ENCODE measurements at places on chromosomes 11 and 22. TPM values are rescaled to one million over a fixed set of nuclear protein-coding genes. Genes with fewer than 3 reads are reported as not detected.

DNA sequence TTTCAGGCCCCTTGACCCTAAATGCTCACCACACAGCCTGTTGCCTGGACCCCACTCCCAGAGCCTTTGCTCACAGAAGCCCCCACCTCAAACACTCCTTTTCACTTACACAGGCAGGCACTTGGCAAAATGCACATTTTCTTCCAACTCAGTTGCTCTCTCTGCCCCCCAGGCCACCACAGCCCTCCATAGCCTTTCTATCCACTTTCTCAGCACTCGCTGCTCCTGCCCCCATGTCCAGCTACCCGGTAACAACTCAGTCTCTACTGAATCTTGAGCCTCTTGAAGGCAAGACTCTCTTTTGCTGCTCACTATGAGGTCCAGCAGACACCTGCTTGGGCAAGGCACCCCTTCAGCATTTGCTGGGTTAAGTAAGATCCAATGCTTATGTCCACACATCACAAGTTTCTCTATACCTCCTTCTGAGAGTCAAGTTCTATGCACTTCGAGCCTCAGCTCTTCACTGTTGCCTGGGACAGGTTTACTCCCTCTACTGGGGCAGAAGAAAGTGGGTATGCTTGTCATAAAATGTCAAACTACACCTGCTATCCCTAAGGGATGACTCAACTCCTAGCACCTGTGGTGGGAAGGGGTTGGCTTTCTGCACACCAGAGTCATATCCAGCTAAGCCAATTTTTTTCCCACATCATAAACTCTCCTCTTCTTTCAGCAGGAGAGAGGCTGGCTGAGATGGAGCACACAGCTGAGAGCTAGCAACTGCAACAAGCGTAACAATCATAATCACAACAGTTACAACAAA, 36.9 kb downstream of the MORC2 start:
- DNase-seq = no peak

DNA sequence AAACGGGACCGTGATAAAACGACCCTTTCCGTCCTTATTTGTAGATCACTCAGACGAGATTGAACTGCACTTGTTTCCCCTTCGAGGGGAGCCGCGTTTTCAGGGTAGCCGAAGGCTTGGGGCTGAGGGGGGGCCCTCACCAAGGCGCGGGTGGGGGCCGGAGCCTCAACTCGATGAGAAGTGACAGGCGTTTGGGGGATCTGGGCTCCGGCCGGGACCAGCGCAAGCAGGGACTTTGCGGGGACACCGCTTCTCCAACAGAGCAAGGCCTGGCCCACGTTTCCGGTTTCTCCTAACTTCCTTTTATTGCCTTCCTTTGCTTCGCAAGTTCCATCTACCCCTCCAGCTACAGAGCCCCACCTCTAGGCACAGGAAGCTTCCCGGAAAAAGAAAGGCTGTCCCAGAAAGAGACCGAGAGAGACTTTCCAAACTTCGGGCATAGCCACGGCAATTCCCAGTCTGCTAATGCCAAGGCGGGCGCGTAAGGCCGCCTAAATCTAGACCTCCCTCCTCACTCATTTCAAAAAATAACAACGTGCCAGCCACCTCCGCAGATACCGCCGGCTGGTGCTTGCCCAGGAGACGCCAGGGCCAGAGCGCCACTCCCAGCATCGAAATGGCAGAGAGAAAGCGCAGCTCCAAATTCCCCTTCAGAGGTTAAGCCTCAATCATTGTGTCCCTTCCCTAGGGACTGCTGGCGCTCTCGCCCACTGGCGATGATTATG, 6.6 kb downstream of the PAX6 start:
- DNase-seq = no peak

The GLB1L2 gene
- total RNA-seq = 0.32 TPM

The TBX10 gene
- not detected for total RNA-seq

DNA sequence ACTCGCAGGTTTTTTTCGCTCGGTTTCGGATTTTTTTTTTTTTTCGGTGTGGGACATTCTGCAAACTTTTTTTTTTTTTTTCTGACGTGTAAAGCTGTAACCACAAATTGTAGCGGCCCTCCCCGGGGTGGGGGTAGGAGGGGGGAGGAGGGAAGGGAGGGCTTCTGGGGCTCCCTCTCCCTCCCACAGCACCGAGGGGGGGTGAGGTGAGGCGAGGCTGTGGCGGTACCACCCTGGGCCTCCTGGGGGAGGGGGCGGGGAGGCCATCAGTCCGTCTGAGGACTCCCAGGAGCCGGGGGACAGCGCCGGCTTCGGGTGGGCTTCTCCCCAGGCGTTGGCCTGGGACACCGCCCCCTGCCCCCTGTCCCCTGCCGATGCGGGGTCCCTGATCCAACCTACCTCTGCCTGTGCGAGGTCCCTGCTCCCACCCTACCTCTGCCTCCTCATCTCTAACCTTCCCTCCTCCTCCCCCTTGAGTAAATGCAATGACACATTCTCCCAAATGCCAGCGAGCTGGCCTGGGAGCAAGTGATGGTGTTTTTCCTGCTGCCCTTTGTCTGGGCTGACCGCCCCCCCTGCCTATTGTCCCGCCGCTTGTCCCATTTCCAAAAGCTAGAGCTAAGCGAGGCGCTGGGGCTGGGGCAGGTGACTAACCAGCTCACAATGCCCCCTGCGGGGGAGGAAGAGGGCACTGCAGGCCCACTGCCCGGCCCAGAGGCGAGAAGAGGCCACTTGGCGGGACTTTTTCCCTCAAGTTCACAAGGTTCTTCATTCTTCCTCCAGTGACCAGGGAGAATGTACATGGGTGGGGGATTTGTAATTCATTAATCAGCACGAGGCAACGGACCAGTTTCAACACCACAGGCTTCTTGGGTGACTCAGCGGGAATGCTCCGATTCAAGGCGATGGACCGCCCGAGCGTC, 511 bp upstream of the CLCF1 start:
- DNase-seq = peak; percentile 77

The HTR3A gene
- not detected for total RNA-seq

- DNase-seq = no peak
These were observed 3.3 kb downstream of the OR52L1 start for GRCh38 chr11:5983443-5983842.

DNA sequence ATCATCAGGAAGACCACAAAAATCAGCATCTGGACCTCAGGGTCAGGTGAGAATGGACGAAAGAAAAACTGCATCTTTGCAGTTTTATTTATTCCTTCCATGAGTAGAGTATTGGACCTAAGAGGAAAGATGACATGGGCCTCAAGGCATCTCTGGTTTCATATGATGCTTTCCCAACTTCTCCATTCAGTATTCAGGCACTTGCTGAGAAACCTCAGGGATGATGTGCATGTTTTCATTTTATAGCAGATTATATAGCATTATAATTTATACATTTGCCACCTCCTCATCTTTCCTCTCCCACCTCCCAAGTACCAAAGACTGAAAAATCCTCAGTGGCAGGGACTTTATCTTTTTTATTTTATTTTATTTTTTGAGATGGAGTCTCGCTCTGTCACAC, at the start of gene OR10V1:
OR10V1 (minus strand) TSS at position 101 of the 400 bp plus-strand sequence; CDS start at position 101, 0 bp downstream.
- no peak for DNase-seq

DNA sequence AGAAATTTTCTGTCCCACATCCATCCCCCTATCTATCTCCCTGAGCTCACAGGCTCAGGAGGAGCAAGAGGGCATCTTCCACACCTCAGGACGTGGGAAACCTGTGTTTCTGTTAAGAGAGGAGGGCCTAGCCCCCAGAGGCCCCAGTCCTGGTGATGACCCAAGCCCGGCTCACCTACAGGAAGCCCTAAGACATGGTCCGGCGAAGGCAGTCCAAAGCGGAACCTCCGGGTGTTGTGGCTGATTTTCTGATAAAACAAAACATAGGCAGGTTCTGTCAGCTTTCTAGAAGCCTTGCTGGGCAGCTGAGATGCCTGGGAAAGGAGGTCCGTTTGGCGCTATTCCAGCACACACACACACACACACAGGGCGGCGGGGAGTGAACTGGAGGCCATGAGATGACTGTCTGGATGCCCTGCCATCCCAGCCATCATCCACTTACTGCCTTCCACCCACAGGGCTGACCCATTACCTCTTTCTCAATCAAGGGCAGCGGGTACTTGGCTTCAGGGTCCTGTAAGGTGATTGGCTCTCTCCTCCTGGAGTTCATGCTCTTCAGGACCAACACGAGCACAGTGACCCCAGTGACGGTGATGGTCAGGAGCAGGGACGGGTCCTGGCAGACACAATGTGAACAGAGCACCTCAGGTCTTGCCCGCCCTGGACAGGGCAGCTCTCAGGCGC, 882 bp downstream of the CYB5R2 start:
- DNase-seq = no peak

DNA sequence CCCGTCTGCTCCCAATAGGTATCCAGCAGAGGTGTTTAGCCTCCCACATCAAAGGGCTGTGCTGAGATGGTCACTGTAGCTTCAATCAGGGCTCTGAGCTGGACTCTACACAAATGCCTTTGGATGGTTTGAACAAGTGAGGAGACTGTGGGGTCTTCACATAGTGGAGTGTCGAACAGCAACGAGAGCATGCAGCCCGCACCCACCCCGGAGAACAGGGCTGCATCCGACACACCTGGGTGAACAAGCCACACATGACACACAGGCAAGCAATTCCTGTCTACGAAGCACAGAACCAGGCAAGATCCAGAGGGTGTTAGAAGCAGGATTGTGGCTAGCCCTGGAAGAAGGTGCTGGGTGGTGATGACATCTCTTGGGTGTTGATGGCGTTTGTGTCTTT, 58.0 kb upstream of the FGF3 start:
- no peak for DNase-seq

DNA sequence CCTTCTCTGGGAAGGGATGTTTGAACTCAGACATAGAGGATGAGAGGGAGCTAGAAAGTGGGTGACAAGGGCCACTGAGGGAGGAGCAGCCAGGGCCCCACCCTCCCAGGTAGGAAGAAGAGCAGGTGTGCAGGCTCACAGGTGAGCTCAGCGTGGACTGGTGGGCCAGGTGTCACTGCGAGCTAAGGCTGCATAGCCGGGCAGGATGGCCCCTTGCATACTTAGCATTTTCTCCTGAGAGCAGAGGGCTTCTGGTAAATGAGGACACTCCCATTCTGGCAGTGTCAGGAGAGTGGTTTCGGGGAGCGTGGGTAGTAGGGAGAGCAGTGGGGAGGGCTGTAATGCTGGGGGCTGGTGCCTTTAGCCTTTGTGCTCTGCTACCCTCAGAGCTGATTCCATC, 843.4 kb downstream of the TBC1D22A start:
- DNase-seq = no peak

DNA sequence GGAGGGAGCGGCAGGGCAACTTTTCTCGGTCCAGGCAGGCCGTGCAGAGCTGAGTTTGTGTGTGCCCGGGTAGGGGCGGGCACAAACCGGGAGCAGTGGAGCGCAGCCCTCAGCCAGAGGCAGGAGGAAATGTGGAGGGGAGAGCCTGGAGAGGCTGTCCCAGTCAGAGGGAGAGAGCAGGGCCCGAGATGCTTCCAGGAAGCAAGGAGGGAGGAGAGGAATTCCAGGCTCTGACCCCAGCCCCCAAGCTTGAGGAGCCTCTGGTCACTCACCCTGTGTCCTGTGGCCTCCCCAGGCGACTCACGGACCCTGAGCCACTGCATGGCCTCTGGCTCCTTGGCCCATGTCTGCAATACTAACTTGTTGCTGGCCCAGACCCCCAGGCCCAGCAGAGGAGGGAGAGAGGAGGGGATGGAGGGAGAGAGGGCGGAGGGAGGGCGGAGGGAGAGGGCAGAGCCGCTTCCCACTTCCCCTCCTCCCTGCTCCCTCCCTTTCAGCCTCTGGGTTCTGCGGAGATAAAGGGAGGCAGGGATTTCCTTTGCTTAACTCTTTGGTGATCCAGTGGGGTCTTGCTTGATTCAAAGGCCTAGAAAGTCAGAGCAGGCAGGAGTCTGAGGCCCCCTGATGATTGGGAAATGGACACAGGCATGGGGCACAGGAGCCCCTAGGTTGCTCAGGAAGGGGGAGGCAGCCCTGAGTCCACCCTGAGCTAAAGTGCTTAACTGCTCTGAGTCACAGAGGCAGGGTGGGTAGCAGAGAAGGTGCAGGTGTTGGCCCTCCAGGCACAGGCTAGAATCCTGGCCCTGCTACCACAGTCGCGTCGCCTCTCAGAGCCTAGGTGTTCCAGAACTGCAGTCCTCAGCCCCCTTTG, at the start of gene C1QTNF6:
C1QTNF6 (minus strand) TSS at position 357 of the 871 bp plus-strand sequence; CDS start at position 323, 34 bp downstream.
- DNase-seq = peak; percentile 66

DNA sequence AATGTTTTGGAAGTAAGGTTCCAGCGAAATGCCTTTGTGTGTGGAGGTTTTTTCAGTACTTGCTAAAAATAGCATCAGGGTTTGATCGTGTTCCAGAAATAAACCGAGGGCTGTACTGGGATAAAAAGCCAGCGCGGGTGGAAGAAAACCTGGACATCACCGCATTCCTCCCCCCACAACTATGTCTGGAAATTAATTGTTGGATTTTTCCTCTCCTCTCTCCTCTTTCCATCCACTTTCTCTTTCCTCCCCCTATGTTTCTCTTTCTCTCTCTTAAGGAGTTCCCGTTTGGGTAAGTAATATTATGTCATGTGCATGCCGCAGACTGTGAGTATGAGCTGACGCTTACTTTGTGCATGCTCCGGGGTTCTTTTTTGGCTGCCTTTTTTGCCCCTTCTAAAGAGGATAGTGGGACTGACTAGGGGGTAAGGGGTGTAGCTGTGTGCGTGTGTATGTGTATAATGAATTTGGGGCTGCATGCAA, 104.2 kb upstream of the HSD17B12 start:
- no peak for DNase-seq

- DNase-seq = peak; percentile 20
These were observed 27.8 kb upstream of the ROBO3 start for GRCh38 chr11:124837491-124837856.

The RIMBP3C gene
- not detected for total RNA-seq
